ENCODE measurements at places on chromosomes 11 and 22.

DNA sequence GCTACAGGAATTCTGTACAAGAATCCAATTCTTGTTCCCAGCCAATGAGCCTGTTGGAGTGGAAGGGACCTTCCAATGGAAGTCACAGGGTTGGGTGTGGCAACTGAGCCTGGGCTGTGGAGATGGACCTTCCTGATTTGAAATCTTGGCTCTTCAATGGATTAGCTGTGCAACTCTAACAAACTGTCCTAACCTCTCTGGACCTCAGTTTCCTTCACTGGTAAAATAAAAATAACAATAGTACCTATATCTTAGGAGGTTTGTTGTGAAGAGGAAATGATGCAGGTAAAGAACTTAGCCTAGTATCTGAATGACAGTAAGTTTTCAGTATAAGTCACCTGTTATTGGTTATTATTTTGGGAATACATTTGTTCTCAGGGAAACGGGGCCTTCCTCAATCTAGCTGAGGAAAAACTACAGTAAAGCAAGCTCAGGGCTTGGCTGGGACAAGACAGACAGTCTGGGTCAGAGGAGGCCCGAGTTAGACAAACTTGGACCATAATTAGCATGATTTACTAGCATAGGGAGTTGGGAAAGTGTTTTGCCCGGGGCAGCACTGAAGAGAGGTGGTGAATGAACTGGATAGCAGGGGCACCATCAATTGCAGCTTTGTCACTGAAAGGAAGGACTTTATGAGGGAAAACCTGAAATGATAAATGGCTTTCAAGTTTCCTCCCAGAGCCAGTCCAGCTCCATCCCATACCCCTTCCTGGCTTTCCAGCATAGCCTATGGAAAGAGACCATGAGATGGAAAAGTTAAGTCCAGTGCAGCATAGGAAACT, 13.7 kb downstream of the ELF5 start:
- no peak for DNase-seq

DNA sequence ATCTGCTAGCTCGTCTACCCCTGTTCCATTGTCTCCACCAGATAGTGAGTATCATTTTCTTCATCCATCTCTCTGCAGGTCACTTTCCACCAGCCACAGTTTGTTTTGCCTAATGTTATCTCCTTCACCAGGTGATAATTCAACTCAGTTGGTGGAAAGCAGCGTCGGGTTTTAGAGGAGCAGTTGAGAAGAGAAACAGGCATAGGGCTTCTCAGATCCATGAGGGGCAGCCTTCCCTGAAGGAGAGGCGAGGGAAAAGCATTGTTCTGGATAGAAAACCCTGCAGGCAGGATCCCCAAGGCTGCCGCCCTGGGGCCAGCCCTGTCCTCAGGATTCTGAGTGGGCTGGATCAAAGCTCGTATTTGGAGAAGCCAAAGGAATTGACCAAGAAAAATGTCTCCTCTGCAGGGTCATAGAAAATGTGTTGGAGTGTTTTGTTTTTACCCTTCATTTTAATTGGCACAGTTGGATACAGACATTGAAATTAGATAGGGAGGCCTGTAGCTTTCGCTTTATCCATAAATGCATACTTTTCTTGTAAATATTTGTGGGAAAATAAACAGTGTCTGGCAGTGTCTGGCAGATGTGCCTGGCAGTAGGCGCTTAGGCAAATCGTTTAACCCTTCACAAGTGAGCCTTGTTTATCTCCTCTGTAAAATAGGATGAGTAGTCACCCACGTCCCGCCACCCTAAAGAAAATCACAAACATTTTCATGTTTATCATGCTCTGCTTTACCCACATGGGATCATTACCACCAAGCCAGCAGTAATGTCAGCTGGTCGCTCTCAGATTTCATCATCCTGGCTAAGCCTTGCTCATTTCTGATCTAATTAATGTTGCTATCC, 73.4 kb upstream of the TTC12 start:
- no peak for DNase-seq

DNA sequence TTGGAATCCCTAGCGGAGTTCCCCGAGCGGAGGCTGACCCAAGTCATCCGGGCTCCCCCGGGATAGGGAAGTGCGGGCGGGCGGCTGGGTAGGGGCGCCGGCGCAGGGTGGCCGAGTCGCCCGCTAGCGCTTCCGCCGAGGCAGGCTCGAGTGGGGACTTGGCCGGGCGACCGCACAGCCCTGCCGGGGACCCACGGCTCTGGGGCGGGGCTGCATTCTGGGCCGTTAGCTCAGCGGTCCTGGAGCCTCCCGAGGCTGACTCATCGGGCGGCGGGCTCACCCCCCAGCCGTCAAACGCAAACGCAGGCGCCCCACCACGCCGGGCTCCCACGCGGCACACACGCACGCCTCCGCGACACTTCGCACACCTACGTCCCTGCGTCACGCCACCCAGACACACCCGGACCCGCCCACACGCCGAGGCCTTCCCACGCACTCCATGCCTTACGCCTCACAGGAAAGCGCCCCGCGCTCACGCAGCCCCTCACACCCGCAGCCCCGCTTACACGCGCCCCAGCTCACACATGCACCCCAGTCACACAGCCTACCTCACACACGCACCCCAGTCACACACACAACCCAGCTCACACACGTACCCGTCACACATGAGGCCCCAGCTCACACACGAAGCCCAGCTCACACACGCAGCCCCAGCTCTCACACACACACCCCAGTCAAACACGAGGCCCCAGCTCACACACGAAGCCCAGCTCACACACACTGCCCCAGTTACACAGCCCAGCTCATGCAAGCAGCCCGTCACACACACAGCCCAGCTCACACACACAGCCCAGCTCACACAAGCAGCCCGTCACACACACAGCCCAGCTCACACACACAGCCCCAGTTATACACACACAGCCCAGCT, 1.2 kb downstream of the PHLDB1 start:
- peak; percentile 76 for DNase-seq

GRCh38 chr11:61949169-61950034, 749 bp upstream of the BEST1 start:
- DNase-seq, result no peak

DNA sequence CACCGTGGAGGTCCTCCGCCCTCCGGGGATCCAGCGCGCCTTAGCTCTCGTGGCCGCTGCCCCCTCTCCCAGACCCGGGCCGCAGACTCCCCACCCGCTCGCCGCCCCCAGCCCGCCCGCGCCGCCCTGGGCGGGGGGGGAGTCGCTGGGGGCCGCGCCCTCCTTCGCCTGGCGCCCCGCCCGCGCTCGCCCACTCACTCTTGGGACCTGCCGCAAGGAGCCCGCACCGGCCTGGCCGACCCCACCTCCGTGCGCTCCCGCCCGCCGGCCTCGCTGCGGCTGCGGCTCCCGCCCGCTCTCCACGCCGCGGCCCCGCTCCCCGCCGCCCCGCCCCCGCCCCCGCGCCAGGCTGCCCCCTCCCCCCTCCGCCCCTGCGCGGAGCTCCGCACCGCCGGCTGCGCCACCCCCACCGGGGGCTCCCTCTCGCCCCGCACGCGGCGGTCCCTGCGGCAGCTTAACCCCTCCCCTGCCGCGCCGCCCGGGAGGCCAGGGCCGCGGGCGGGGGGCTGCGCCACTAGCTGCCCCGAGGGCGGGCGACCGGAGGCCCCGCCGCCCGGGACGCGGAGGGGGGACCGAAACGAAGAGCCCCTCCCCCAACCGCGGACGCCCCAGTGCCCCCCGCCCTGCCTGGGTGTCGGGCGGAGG, 724 bp upstream of the RASGRP2 start:
- no peak for DNase-seq

- no peak for DNase-seq
These were observed 450 bp upstream of the BCL2L13 start for GRCh38 chr22:17638182-17638431.

- DNase-seq, result no peak
These were observed 7.4 kb upstream of the PIM3 start for GRCh38 chr22:49953027-49953679.

DNA sequence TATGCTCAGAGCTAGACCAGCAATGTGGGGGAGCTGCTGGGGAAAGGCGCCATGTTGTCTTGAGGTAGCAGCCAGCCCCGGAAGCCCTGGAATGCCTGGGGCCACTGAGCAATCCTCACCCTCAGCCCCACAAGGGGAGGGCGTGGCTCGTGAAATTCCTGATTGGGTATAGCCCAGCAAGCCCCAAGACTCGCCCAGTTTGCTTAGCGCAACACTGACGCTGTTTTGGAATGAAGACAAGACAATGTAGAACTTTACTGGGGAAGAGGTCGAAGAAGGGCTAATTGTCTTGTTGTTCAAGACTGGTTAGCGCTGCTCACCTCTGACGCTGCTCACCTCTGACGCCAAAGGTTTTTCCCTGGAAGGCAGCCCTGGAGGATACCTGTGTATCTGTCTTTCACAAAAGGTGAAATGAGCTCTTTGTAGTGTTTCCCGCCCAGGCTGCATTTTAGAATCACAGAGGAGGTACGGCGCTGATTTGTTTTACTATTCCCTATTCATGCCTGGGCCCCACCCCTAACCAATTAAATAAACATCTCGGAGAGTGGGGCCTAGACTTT, 47.6 kb downstream of the ST3GAL4 start:
- no peak for DNase-seq

DNA sequence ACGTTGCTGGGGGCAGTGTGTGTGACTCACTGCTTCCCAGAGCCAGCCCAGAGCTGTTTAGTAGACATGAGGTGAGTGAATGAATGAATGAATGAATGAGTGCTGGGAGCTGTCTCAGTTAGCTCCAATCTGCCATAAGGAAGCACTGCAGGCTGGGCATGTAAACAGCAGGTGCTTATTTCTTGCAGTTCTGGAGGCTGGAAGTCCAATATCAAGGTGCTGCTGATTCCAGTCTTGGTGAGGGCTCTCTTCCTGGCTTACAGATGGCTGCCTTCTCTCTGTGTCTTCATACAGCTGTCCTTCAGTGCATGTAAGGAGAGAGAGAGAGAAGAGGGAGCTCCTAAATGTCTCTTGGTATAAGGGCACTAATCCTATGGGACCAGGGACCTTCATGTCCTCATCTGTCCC, 4.1 kb downstream of the C11orf21 start:
- no peak for DNase-seq

DNA sequence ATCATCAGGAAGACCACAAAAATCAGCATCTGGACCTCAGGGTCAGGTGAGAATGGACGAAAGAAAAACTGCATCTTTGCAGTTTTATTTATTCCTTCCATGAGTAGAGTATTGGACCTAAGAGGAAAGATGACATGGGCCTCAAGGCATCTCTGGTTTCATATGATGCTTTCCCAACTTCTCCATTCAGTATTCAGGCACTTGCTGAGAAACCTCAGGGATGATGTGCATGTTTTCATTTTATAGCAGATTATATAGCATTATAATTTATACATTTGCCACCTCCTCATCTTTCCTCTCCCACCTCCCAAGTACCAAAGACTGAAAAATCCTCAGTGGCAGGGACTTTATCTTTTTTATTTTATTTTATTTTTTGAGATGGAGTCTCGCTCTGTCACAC, at the start of gene OR10V1:
OR10V1 (minus strand) TSS at position 101 of the 400 bp plus-strand sequence; CDS start at position 101, 0 bp downstream.
- no peak for DNase-seq

- no peak for DNase-seq
These were observed at the start of gene BAIAP2L2 for GRCh38 chr22:38110008-38110862. Gene BAIAP2L2 (minus strand): TSS chr22:38110684. CDS start chr22:38110525, 159 bp downstream.

GRCh38 chr11:42034826-42035225, 575.4 kb upstream of the LRRC4C start:
- DNase-seq, result no peak

- no peak for DNase-seq
These were observed 213.3 kb downstream of the MYO18B start for GRCh38 chr22:25955323-25955722.

DNA sequence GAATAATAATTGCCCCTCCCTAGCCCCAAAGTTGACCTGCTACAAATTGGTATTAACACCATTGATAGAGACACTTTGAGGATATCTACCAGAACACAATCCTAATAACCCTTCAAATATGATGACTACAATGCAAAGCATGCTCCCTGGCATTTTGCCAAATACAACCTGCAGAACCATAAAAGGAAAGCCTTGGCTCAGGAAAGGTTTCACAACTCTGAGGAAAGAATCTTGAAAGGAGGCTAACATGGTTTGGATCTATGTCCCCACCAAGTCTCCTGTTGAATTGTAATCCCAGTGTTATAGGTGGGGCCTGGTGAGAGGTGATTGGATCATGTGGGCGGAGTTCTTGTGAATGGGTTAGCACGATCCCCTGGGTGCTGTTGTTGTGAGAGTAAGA, 140.4 kb upstream of the ARHGAP42 start:
- no peak for DNase-seq

DNA sequence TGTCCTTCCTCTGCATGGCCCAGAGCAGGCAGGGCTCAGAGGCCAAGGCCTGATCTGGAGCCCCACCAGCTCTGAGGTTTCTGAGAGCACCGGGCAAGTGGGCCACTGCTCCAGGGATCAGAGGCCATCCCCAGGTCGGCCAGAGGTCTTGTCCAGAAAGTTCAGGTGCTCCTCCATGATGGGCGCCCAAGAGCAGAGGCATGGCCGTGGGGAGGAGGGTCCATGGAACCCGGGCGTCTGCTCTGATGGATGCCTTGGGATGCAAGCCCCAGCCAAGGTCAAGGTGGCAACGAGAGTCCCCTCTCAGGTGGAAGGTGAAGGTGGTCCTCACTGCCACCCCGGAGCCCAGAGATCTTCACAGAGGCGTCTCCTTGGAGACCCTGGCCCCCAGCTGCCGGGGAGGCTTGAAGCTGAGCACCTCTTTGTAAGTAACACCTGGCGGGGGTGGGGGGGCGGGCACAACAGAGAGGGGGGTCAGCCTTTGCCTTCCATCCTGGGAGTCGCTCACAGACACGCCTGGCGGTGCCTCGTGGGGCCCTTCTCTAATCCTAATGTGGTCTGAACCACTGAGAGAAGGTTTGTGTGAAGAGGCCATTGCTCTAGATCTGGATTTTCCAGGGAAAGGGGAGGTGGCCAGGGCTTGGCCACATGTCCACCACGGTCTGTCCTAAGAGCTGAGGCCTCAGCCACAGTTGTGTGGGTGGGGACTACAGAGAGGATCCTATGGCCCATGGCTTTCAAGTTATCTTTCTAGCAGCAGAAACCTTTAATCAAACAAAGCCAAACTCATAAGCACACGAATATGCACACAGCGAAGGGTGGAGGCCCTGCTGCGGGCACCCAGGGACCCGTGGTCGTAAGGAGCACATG, 2.2 kb upstream of the HDAC10 start:
- no peak for DNase-seq

DNA sequence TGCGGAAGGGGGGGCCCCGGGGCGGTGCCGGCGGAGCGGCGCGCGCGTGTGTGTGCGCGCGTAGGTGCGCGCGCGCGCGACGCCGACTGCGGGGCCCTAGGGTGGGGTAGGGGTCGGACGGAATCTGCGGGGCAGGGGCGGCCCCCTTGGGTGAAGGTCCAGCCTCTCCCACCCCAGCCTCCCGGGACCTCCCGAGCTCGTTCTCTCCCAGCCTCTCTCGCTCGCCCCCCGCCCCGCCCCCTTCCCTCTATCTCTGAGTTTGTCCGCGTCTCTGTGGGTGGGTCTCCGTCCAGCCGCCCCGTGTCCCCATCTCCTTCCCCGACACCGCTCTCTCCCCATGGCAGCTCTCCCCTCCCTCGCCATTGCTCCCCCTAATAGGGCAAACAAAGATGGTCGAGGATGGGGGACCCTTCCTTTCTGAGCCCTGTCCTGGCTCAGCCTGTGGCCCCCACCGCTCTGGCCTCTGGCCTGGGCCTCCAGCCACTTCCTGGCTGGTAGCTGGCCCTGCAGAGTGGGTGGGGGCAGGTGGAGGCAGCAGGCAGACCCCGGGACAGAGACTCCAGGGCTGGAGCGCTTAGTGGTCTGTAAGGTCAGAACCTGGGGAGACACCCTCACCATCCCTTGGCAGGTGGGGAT, 33.0 kb upstream of the PRR5 start:
- DNase-seq, result no peak

GRCh38 chr11:70860888-70861287, 391.5 kb downstream of the SHANK2 start:
- DNase-seq, result no peak

- DNase-seq, result no peak
These were observed 112.7 kb downstream of the FAR1 start for GRCh38 chr11:13781153-13781552.

GRCh38 chr11:73420136-73420535, 43.9 kb downstream of the RELT start:
- no peak for DNase-seq
